Activated CD8-positive, alpha-beta memory T cell treated with anti-CD3 and anti-CD28 coated beads for 36 hours (primary cell): ENCODE measurements at places on chromosomes 5 and 9. TPM values are rescaled to one million over a fixed set of nuclear protein-coding genes. Genes with fewer than 3 reads are reported as not detected.

SPINK5 gene
- not detected for total RNA-seq

LCN1 gene
- total RNA-seq = not detected

ADAMTS13 gene
- total RNA-seq = 1.4 TPM

OR1J2 gene
- total RNA-seq = not detected

CCNI2 gene
- total RNA-seq = 9.3 TPM

ADGRD2 gene
- total RNA-seq = not detected
